ENCODE measurements at places on chromosomes 12 and 14. TPM values are rescaled to one million over a fixed set of nuclear protein-coding genes. Genes with fewer than 3 reads are reported as not detected.

PLA2G1B gene
- not detected for total RNA-seq

RTL1 gene
- not detected for total RNA-seq

OAS2 gene
- total RNA-seq: 5.4 TPM

FAR2 gene
- 52.8 TPM for total RNA-seq

TRPV4 gene
- not detected for total RNA-seq

KCNMB4 gene
- 1.0 TPM for total RNA-seq

CISTR gene
- not detected for total RNA-seq

PLCZ1 gene
- total RNA-seq: not detected

MFAP5 gene
- total RNA-seq: 17.3 TPM

SLC39A2 gene
- total RNA-seq: not detected

- DNase-seq: no peak
Observed at GRCh38 chr14:55446833-55447232, 6.4 kb upstream of the TBPL2 start.

DNA sequence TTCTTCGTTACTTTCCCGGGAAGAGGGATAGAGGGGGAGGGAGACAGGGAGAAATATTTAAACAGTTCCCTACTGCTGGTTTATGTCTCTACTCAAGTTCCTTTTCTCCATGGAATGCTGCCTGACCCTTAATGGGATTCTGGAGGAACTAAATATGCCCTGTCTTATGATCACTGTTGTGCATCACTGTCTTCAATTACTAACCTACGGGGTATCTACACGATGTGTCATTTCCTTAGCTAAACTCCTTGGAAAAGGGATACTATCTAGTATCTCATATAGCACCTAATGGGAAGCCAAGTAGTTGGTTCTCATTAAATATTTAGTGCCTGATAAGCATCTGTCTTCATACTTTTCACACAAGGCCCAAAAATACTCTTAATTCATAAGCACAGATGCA is 37.5 kb upstream of the FBLN5 start:
- no peak for DNase-seq

DNA sequence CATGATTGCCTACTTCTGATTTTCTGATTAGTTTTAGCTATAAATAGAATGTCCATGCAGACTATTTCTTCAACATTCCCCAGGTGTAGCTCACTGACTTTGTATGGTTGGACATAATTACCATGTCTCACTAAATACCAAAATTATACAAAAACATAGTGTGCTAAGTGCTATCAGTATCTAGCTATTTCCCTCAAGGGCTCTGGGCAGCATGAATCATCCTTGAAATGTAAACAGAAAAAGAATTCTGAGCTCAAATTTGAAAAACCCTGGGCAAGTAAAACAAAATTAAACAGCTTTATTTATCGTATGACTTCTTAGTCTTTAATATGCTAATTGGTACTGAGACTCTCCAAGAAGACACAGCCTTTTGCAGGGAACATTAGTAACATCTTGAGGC is 82.9 kb downstream of the SPATA7 start:
- DNase-seq: no peak

GRCh38 chr12:103589517-103589916 is 2.4 kb downstream of the STAB2 start:
- DNase-seq: no peak

GRCh38 chr12:121062391-121063045 is 23.5 kb upstream of the OASL start:
- DNase-seq: no peak

- DNase-seq: no peak
Observed at GRCh38 chr14:105939810-105940508, 413.6 kb downstream of the TMEM121 start.

DNA sequence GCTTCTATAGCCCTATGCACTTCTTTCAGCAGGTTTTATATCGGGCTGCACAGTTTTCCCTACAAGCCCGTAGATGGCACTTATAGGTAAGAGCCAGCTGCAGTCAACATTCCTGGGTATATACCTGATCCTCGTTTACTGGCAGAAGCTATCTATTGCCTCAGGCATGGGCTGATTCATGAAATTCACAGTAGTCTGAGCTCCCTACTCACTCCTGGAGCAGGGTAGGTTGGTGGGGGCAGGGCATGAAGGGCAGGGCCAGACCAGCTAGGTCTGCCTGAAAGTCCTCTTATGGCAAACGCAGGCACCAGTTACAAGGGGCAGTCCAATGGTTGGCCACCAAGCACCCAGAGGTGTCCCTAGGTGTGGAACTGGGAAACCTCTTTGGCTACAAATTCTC is 345.8 kb downstream of the RPS29 start:
- DNase-seq: no peak

- DNase-seq: no peak
Observed at GRCh38 chr14:34090451-34090850, 139.6 kb upstream of the EGLN3 start.

DNA sequence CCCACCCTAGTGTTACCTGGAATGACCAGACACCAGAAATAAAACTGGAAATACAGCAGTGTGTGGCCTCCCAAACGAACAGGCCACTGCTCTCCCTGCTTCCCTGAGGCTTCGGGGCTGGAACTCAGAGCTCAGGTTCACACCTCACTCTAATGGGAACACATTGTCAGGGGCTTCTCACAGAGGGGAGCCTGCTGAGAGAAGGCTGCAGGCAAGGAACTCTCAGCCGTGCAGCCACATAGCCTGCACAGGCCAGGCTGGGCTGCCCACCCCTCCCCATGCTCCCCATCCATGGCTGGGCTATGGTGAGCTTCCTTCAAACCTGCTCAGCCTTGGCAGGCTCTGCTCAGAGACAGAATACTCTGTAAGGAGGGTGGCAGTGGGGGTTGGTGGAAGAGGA is 302.5 kb downstream of the EMP1 start:
- no peak for DNase-seq

- DNase-seq: no peak
Observed at GRCh38 chr14:63633801-63634200, 7.9 kb downstream of the WDR89 start.

- DNase-seq: peak; percentile 58
Observed at GRCh38 chr12:105672121-105672975, 341.9 kb downstream of the C12orf75 start.

DNA sequence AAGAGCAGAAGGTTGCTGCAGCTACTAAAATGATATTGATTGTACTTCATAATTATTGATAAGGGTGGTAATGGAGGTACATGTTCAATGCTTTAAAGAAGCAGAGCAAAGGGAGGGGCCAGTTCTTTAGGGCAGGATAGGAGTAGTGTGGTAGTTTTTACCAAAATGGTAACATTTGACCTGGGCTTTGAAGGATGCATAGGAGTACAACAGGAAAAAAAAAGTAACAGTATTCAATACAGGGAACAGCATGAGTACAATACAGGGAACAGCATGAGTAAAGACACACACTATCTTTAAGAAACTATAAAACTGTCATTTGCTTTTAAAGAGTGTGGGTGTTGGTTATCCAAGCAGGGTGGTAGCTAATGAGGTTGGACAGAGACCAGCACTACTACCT is 215.0 kb upstream of the CRY1 start:
- no peak for DNase-seq

GRCh38 chr14:60506462-60506984 is 2.4 kb upstream of the SIX6 start:
- DNase-seq: no peak

GRCh38 chr14:93977790-93978581 is 1.6 kb upstream of the ASB2 start:
- no peak for DNase-seq

GRCh38 chr14:59116984-59117415 is 71.5 kb upstream of the DAAM1 start:
- no peak for DNase-seq

GRCh38 chr12:3896801-3897351 is 23.7 kb upstream of the PARP11 start:
- no peak for DNase-seq

GRCh38 chr14:104750056-104750752 is 2.7 kb upstream of the SIVA1 start:
- no peak for DNase-seq

- DNase-seq: no peak
Observed at GRCh38 chr14:91750634-91751198, 18.8 kb upstream of the CATSPERB start.

GRCh38 chr12:64566831-64567517 is 43.3 kb upstream of the RASSF3 start:
- no peak for DNase-seq

GRCh38 chr14:91396013-91396660 is 21.5 kb downstream of the CCDC88C start:
- no peak for DNase-seq

DNA sequence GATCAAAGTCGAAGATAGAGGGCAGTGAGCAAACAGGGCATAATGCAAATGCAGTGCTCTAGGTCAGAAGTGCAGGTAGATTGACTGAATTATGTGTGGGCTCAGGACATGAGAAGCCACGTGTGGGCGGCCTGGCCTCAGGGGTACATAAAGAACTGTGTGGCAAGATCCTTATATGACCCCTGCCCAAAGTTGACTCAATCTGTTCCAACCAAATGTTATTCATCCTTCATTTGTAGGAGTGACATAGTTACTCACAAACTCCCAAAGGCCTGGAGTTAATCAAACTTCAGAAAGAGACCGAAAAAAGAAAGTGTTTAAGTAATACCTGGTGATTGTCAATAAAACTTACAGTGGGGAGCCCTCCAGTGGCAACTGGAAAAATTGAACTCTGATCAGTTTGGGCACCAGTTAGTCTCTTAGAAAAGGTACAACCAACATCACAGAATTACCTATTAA is 150.4 kb upstream of the FAR2 start:
- DNase-seq: no peak

DNA sequence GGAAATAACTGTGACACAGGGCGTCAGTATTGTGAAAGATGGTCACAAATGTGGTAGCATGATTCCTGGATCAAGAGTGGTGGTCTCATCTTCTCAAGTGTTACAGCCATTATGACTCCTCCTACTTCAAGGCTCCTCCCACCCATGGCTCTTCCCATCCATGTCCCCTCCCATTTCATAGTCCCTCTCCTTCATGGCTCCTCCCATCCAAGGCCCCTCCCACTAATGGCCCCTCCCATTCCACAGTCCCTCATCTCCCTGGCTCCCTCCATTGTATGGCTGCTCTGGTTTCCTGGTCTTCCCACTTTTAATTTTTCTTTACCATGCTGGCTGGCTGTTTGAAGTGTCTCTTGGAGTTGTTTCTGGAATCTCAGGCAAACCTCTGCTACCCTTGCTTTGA is 1375.2 kb upstream of the TMEM132C start:
- DNase-seq: no peak

GRCh38 chr14:68662392-68662791 is 130.5 kb downstream of the ZFP36L1 start:
- DNase-seq: no peak

- DNase-seq: no peak
Observed at GRCh38 chr12:115385141-115385540, 701.2 kb upstream of the TBX3 start.

DNA sequence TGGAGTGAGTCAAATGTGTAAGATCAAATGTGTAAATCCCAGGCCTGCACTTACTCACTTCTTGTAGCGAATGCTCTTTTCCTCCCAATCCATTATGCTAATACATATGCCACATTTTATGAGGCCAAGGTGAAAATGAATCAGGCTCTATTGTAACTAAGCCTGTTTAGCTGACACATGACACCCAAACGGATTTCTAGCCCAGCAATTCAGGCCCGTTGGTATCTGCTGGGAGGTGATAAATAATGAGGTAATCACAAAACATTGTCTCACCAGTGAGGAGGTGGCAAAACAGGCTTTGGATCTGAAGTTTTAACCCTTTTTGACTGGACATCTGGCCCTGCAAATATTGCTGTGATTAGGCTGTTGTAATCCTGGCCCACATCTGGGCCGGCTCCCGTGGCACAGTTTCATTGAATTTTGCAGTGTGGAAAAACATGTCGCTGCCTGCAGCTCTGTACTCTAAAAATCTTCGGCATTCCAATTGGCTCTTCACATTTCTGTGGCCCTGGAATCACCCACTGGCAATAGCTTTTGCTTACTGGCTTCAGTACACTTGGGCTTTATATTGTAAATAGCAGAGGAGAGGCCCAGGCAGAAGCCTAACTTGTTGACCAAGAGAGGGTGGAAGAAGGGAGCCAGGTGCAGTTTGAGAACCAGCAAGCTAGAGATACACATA is 106.1 kb downstream of the PAX9 start:
- no peak for DNase-seq

DNA sequence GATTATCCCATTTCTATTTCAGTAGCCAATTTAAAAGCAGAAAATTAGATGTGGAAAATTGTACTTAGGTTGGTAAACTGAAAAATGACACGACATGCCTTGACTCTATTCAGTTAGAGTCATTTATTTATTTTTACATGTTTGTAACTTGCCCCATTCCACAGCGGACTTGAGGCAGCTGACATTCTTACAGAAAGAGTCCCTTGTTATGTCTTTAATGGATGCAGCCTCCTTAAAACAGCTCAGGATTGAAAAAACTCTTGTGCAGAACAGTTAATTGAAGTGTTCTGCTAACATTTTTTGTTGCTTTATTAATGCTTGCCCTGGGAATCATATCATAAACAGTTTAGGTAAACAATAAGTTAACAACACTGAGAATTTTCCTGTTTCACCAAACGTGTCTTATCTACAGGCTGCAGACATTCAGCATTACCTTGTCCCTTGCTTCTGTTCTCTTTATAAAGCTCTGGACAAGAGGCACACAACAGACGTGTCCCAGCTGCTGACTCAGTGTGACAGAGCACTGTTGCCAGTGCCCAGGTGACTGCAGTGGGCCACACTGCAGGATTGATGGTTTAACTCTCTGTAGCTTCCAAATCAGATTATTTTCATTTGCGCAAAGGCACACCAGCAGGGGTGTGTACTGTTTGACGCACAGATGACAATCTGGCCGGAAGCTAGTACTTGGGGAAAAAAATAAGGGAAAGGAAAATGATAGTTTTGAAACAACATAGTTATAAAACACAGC is 101.6 kb downstream of the PELI2 start:
- DNase-seq: no peak

DNA sequence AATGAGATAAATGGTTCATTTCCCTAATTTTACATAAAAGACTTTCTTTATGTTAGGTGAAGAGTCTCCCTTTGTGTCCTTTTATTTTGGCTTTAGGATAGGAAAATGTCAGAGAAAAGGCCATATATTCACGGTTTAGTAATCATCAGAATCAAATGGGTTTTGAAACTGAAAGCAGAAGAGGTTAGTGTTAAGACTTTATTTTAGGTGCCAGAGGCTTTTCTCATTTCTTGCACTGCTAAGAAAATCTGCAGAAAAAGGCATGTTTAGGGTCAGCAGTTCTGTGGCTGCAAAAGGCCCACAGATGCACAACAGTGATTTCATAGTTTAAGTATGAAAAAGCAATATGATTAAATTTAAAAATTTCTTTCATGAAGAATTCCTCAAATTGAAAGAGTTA is 80.4 kb upstream of the SINHCAF start:
- DNase-seq: no peak

- no peak for DNase-seq
Observed at GRCh38 chr14:91744068-91744480, 12.2 kb upstream of the CATSPERB start.

- DNase-seq: peak; percentile 96
Observed at GRCh38 chr12:91382081-91382543, 199.5 kb upstream of the DCN start.

GRCh38 chr12:5242440-5242839 is 189.5 kb upstream of the NTF3 start:
- DNase-seq: no peak
